ENCODE measurements at places on chromosomes 16 and 17. TPM values are rescaled to one million over a fixed set of nuclear protein-coding genes. Genes with fewer than 3 reads are reported as not detected.
A peak's percentile ranks its signal among the peaks of the same experiment; 100 is the strongest.

DNA sequence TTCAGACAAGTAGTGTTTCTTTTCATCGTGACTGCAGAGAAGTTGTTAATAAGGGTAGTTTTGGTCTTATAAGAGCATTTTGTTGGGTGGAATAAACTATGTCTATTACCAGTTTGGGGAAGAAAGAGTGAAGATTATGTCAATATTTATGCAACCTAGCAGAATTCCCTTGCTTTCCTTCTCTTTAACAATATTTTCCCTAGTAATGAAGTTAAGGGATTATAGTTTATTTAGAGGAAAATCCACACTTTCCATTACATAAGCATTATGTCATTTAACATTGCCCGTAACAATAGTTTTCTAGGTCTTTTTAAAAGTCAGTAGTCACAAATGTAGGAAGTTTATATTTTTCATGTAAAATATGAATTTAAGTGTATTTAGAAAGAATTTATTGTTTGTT lies 2.5 kb upstream of the MAF start:
- DNase-seq = no peak
- no peaks in the 10 kb centered on the region for H3K36me3 ChIP-seq
- H3K4me1 ChIP-seq = peaks cover 2% of the 10 kb centered on the region

- no peak overlapping the region for H3K27ac ChIP-seq
- peaks cover 48% of the 10 kb centered on the region for H3K36me3 ChIP-seq
- H3K4me3 ChIP-seq = no peak overlapping the region
Observed at GRCh38 chr17:60188759-60189158, 39.0 kb downstream of the CA4 start.

DNA sequence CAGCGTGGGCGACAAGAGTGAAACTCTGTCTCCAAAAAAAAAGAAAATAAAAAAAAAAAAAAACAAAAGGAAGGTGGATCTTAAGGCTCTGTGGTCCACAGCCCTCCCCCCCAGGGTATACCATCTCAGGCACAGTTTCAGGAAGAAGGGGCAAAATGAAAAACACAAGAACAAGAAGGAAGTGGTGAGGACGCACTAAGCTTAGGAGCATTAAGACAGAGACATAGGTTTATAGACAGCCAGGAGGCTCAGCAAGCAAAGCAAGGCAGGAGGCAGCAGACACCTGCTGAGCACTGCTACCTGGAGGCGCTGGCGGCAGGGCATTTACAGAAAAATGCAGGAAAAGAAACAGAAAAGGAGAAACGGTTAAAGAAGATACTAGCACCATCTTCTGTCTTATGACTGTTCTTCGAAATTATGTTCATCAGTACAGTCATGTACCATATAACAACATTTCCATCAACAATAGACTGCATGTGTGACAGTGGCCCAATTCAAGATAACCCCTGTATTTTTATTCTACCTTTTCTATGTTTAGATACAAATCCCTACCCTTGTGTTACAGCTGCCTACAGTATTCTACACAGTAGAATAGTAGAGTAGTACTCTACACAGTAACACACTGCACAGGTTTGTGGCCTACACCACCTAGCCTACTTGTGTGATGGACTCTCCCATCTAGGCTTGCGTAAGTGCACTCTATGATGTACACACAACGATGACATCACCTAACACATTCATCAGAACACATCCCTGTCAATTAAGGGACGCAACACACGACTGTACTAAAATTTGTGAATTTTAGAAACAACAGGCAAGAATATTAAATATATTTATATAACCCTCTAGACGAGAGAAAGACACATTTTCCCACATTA lies 62.5 kb downstream of the XPO6 start:
- H3K36me3 ChIP-seq = peaks cover 48% of the 10 kb centered on the region
- DNase-seq = no peak
- no peak overlapping the region for H3K4me3 ChIP-seq
- H3K27me3 ChIP-seq = no peaks in the 10 kb centered on the region

DNA sequence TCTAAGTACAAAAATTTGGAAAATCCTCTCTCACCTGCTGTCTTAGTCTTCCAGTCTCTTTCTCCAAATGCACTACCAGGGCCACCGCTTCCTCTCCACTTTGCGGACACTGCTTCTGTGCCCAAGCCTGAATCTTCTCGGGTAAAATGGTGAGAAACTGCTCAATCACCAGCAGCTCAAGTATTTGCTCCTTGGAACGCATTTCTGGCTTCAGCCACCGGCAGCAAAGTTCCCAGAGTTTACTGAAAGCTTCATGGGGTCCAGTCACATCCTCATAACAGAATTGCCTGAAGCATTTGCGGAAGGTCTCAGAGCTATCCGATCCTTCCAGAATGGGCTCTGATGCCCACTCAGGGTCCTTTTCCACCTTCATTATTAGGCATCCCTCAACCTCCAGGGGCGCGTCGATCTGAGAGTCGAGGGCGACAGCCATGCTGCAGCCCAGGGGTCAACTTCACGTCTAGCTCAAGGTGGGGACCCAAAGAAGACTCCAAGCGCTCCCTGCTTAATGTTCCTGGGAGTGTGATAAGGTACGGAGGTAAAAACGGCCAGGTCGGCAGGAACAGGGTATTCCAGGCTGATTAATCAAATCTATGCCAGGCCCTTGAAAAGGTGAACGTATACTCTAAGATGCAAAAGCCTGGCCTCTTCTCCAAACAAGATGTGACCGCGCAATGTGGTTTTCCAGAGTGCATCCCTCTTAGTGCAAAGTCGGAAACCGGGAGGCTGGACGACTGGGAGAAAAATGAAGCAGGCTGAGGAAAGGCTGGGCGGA lies 763 bp downstream of the ZKSCAN2 start:
- DNase-seq = peak; percentile 70
- H3K27ac ChIP-seq = peak overlapping the region; percentile 98
- H3K4me1 ChIP-seq = peaks cover 6% of the 10 kb centered on the region
- H3K27me3 ChIP-seq = no peaks in the 10 kb centered on the region

GRCh38 chr17:74369221-74369620 lies 1.9 kb downstream of the GPR142 start:
- H3K27ac ChIP-seq = no peak overlapping the region
- no peaks in the 10 kb centered on the region for H3K4me1 ChIP-seq
- H3K27me3 ChIP-seq = no peaks in the 10 kb centered on the region
- no peaks in the 10 kb centered on the region for H3K36me3 ChIP-seq
- DNase-seq = peak; percentile 90

DNA sequence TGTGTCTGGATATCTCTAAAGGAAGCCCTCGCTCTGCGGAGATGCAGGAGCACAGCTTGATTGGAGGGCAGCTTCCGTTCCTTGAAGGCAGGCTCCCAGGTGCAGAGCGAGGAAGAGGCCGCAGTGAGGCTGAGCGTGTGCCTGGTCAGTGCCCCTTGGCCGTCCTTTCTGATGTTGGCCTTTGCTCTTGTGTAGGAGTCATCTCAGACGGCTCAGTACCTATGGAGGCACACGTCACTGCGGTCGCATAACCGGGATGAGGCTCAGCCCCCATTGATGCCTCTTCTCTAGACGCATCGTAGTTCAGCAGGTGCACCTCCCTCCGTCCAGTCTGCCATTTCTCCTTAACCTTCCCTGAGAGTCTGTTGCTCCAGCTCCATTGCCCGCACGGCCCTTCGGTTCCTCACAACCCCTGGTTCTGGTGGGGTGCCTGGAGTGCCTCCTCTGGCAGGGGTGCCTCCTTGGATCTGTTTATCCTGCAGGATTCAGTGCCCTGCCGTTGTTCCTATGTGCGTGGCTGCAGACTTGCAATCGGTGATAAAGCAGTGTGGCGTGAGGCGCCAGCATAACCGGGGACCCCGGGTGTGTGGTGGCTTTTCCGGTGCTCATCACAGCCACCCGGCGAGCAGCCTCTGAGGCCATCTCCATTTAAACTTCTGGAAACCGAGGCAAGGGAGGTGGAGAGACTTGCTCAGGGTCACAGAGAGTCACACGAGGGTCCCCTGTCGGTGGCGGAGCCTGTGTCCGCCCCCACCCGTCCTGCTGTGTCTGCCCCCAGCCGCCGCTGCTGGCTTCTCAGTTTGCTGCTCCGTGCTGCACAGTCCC lies 188.8 kb upstream of the CHMP6 start:
- peak; percentile 50 for DNase-seq
- H3K36me3 ChIP-seq = peaks cover 14% of the 10 kb centered on the region
- H3K27me3 ChIP-seq = no peaks in the 10 kb centered on the region
- H3K27ac ChIP-seq = no peak overlapping the region
- no peak overlapping the region for H3K4me3 ChIP-seq
- peaks cover 3% of the 10 kb centered on the region for H3K4me1 ChIP-seq

DNA sequence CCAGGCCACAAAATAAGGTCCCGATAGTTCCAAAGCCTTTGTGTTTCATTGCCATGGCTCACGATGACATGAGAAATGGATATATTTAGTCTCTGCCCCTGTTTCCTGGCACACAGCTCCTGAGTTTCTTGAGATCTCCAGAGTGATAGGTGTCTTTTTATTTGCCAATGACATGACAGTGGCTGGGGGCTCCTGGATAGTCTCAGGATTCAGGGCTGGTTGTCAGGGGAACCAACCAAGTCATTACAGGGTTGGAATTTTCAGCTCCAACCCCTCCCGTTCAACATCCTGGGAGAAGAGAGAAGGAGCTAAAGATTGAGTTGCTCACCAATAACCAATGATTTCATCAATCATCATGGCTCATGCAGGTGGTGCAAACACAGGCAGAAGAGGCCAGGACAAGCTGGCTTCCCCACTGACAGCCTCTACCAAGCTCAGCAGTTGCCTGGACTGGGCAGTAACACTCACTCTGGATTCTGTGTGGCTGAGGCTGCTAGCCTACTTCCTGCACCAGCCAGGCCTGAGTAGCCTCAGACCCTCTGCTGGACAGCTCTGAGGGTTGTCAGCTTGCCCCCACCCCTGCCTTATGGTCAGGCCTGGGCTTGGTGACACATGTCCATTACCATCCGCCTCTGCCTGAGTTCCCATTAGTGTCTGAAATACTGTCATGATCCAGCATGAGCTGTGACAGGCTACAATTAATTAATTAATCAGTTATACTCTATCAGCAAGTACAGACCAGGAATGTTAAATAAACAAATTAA lies 534.4 kb upstream of the CDH5 start:
- no peak for DNase-seq
- no peaks in the 10 kb centered on the region for H3K27me3 ChIP-seq
- H3K27ac ChIP-seq = no peak overlapping the region
- H3K4me3 ChIP-seq = no peak overlapping the region
- no peaks in the 10 kb centered on the region for H3K36me3 ChIP-seq

DNA sequence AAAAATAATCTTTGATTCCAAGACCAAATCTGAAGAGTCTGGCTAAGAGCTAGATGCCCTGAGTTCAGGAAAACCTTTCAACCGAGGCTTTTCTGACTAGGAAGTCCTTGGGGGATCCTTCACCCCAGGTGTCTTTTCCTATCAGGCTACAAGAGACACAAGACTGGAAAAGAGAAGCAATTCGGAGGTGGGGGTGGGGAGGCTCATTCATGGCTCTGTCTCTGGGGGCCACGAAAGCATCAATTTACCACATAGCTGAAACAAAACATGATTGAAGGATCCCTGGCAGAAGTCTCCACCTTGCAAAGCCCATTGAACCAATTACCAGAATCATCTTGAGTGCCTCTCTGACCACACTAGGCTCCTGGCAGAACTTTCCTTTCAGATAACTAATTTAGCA lies 239.8 kb upstream of the SALL1 start:
- no peaks in the 10 kb centered on the region for H3K27me3 ChIP-seq
- no peaks in the 10 kb centered on the region for H3K36me3 ChIP-seq
- no peak overlapping the region for H3K4me3 ChIP-seq
- H3K27ac ChIP-seq = no peak overlapping the region
- DNase-seq = no peak

- no peaks in the 10 kb centered on the region for H3K36me3 ChIP-seq
- DNase-seq = no peak
- H3K27ac ChIP-seq = peak overlapping the region; percentile 98
- H3K4me3 ChIP-seq = peak overlapping the region; percentile 93
- H3K27me3 ChIP-seq = peaks cover 14% of the 10 kb centered on the region
Observed at GRCh38 chr17:44558334-44558709, 1.0 kb downstream of the FZD2 start.

DNA sequence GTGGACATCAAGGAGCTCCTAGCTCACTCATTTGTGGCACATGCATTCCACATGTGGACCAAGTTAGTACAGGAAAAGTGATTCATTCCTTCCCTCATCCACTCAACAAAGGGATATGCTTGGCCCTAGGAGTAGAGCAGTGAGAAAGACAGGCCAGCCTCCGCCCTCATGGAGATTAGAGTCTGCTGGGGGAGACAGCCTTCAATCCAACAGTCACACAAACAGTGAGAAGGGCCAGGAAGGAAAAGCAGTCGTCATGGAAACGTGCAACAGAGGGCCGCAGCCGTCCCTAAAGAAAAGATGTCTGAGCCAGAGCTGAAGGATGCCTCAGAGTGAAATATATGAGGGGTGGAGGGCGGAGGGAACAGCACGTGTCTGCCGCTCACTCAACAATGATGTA lies 109.9 kb downstream of the VPS53 start:
- H3K27ac ChIP-seq = no peak overlapping the region
- H3K4me3 ChIP-seq = no peak overlapping the region
- no peak for DNase-seq
- no peaks in the 10 kb centered on the region for H3K27me3 ChIP-seq
- H3K4me1 ChIP-seq = no peaks in the 10 kb centered on the region
- H3K36me3 ChIP-seq = peaks cover 37% of the 10 kb centered on the region

DNA sequence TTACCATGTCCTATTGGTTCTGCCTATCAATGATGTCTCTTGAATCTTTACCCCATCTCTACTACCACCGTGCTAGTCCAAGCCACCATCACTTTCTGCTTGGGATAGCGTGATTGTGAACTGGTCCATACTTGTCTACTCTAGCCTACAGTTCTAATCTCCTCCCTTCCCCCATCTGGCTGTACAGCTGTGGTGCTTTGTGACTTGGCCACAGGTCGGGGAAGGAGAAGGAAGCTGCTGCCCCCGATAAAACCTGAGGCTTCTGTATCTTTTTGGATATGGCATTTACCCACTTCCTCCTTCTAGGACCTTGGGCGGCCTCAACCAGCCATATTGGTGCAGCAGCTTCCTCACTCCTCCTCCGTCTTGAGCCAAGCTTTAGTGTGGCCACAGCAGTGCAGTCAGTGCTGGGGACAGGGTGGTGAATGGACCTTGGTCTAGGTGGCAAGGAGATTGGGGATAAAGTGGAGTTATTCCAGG lies 314 bp upstream of the ITGA2B start:
- no peaks in the 10 kb centered on the region for H3K4me1 ChIP-seq
- H3K4me3 ChIP-seq = no peak overlapping the region
- H3K36me3 ChIP-seq = no peaks in the 10 kb centered on the region
- no peak overlapping the region for H3K27ac ChIP-seq
- peaks cover 17% of the 10 kb centered on the region for H3K27me3 ChIP-seq
- no peak for DNase-seq

Gene TBC1D26
- total RNA-seq = 2.0 TPM

Gene FAM171A2
- 46.3 TPM for total RNA-seq

Gene KRTAP3-1
- not detected for total RNA-seq

Gene BAIAP3
- total RNA-seq = 28.4 TPM

Gene PTGES3L
- 7.9 TPM for total RNA-seq

Gene TGFB1I1
- 7.6 TPM for total RNA-seq

Gene DPEP1
- 3.2 TPM for total RNA-seq

Gene CHAD
- total RNA-seq = 0.15 TPM

Gene GAA
- total RNA-seq = 46.4 TPM
